ELF-1 (cell line): ENCODE measurements at places on chromosomes 12 and 14.

- DNase-seq = no peak
Observed at GRCh38 chr12:8606890-8607289, 5.8 kb downstream of the AICDA start.

- no peak for DNase-seq
Observed at GRCh38 chr12:97017213-97017612, 110.2 kb downstream of the NEDD1 start.

DNA sequence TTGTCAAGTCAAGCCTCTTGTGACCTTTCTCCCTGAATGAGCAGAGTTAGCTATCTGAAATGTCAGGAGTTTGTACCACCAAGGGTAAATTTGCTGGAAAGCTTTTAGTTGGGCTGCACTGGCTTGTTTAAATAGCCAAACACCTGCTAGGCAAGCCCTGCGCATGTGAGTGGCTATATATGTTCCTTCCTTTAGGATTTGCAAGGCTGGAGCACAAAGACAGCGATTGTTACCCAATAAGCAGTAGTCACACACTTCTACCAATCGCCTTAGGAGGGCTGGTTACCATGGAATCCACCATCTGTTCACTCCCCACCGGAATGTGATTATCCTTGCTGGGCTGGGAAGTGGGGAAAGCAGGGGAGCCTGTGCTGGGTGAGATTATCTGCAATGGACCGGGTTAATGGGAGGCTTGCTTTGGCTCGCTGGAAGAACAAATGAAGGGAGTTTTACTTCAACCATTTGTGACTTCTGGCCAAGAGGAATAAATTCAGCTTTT lies 102.5 kb downstream of the FGD4 start:
- peak; percentile 90 for DNase-seq

GRCh38 chr12:118345355-118345754 lies 27.4 kb downstream of the TAOK3 start:
- DNase-seq = no peak

DNA sequence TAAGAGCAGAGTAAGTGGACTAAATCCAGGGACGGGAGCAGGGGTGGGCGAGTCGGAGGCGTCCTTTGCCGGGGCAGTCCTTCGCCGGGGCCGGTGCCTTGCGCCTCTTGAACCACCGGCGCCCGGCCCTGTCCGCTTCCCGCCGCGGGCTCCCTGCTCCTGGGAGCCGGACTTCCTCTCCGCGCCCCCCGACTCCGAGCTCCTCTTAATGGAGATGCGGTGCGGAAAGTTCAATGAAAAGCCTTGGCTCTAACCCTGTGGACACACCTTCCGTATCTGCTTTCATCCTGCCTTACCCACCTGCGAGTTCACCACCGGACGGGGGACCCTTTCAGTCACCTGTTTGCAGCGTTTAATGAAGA lies 412 bp downstream of the FGFR1OP2 start:
- DNase-seq = no peak

DNA sequence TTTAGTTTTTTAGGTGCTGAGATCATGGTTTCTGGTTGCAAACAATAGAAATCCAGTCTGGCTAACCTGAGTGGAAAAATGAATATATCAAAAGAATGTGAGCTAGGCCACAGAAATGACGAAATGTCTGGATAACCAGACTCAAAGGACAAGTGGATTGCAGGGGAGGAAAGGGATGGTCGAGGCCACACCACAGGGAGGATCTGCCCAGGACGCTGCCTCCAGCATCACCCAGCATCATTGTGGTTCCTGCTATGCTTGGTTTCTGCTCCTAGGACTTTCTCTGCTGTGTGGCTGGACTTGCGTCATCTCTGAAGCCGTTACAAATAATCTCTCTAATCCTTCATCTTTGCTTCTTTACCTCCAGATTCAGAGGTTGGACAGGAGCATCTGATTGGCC lies 80.4 kb downstream of the TTC8 start:
- DNase-seq = no peak

- DNase-seq = no peak
Observed at GRCh38 chr12:55499231-55499630, 7.1 kb downstream of the OR6C68 start.

DNA sequence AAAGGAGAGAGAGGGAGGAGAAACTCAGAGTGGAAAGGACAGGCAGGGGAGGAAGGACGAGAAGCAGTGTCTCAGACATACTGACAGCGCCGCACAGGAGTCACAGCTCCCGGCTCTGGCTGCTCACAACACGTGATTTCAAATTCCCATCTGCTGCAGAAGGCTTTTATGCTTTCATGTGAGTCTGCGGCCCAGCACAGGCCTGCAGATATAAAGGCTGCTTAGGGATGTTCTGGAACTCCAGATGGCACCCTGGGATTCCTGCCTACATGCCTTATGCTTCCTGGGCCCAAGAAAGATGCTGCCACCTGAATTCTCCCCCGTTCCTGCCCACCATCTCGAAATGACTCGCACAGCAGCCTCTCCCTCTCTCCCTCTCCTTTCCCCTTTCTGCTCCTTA lies 89.6 kb downstream of the NUAK1 start:
- DNase-seq = no peak

DNA sequence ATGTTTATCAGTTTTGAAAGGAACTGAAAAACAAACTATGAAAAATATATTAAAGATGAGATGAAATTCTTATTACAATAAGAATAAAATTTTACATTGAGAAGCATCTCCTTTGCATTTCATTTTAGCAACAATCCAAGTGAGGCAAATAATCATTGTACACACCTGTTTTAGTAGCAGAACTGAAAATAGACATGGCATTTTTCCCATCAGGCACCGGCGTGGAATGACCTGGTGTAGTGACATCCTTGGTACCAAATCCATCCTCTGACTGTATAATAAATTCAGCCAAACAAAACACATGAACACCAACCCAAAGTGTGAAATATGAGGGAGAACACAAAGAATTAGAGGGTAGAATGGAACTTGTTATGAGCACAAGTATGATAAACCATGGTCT lies 271.4 kb downstream of the MED13L start:
- no peak for DNase-seq

DNA sequence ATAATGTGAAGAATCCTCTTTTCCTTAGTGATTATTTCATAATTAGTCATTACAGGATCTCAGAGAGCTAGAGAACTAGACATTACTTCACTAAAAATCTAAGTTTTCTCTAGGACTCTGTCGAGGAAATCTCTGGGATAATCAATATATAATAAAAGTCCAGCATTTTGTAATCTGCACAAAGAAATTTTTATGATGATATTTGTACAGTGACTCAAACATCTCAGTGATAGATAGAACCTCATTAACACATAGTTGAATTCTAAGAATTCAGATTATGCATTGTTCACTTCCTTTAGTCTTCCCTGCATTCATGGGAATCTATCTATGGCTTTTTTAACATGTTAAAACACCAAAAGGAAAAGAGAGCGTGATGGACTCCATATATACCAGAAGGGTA lies 11.0 kb downstream of the ITPR2 start:
- DNase-seq = no peak

DNA sequence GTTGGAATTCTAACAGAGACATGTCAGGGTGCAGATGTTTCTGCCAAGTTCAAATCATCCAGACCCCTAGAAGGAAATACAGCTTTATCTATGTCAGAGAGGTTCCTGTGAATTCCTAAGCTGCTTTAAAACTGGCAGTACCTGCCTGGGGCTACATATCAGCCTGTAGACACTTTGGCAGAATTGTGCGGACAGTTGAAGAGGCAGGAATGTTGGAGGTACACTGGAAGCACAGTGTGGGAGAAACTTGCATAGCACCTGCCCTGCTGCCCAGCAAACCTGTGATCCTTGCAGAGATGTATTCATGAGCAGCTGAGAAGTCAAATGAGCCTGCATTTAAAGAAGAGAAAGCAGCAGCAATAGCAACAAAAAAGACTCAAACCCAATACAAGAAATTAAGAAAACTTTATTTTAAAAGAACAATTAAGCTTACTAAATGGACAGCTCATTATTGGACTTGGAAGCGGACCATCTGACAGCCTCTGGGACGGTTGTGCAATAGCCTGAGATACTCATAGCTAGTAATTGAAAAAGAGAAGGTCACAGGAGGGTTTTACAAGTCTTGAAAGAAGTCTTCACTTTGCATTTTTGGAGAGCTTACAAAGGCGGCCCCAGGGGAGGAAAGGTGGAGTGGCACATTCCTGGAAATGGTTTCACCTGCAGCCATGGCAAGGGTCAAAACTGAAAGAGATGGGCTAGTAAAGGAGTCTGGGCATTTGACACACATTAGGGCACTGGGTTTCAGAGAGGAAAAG lies 280.9 kb upstream of the FLRT2 start:
- peak; percentile 50 for DNase-seq

- no peak for DNase-seq
Observed at GRCh38 chr14:64732536-64733120, 28.4 kb downstream of the PLEKHG3 start.

DNA sequence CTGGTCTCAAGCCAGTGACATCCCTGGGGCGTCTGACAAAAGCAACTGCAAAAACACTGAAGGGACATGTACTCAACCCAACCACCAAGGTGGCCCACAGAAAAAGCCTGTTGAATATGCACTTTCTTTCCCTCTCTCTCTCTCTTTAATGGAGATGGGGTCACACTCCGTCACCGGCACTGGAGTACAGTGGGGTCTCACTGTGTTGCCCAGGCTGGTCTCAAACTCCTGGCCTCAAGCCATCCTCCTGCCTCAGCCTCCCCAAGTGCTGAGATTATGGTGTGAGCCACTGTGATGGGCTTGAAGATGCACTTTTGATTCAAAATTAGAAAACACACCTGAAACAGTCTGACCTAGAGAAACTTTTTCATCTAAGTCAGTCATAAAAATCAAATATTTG lies 7.2 kb upstream of the CD27 start:
- no peak for DNase-seq

GRCh38 chr14:22691171-22691570 lies 47.0 kb upstream of the OR6J1 start:
- no peak for DNase-seq

GRCh38 chr14:71682337-71682736 lies 249.9 kb upstream of the RGS6 start:
- DNase-seq = no peak

GRCh38 chr14:76761960-76762410 lies 717 bp downstream of the VASH1 start:
- DNase-seq = no peak

- DNase-seq = peak; percentile 80
Observed at GRCh38 chr14:102917469-102918211, 4.8 kb upstream of the AMN start.

GRCh38 chr14:78985668-78986381 lies 815.7 kb downstream of the NRXN3 start:
- DNase-seq = peak; percentile 54

DNA sequence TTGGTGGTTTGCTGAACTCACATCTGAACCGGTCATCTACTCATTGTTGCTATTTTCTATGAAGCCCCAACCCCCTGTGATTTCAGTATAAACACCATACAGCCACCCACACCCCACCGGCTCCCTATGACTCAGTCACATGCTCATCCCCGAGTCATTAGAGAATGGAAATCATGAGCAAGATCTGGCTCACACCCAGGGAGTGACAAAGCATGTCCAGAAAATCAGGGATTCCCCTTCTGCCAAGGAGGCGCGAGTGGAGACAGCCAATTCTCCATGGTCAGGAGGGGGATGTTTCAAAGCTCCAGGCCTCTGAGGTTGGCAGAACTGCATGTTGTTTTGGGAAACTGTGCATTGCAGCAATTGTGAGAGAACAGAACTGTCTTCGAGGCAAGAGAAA lies 657.5 kb upstream of the TBX3 start:
- DNase-seq = no peak

DNA sequence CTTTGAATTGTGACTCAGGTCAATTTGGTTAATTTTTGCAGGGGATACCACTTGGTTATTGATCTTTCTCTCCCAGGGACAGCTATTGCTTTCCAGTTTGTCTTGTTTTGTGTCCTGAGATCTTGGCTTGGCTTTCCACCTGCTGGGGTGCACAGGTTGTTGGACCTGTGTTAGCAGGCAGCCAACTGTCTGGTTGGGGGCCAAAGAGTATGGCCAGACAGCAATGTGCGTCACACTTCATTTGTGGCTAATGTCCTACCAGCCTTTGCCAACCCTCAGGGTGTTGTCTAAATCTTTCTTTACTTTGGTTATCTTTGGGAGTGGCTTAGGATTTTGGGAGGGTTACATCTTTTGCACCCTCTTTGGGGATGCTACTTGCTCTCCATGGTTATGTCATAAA lies 494.9 kb upstream of the ATP2B1 start:
- no peak for DNase-seq

DNA sequence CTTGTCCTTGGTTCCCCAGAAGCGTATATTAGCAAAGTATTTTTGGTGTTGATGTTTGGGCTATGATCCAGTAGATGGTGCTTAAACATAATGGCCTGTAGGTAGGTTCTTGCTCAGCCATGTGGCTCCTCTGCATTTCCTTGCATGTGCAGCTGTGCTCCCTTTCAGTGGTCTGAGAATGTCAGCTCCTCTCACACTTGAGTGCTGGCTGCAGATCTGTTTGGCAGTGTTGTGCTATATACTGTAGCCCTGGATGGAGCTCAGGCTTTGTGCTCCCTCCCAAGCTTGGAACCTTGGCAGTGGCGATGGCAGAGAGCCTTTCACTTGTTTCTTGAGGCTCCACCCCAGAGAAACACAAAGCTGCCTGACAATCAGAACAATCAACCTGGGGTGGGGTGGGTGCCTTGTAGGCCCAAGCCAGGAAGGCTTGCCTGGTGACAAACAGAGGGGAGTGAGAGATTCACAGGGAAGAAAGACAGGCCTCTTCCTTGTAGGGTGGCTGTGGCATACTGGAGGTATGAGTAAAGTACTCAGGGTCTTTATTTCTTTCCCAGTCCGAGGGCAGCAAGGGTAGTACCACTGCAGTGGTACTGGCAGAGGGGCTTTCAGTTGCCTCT lies 255.3 kb downstream of the RAD51B start:
- peak; percentile 16 for DNase-seq
